Activated gamma-delta T cell treated with Interleukin-2 at 50 U/mL for 16 hours (primary cell): ENCODE measurements at places on chromosomes 1 and 21.

DNA sequence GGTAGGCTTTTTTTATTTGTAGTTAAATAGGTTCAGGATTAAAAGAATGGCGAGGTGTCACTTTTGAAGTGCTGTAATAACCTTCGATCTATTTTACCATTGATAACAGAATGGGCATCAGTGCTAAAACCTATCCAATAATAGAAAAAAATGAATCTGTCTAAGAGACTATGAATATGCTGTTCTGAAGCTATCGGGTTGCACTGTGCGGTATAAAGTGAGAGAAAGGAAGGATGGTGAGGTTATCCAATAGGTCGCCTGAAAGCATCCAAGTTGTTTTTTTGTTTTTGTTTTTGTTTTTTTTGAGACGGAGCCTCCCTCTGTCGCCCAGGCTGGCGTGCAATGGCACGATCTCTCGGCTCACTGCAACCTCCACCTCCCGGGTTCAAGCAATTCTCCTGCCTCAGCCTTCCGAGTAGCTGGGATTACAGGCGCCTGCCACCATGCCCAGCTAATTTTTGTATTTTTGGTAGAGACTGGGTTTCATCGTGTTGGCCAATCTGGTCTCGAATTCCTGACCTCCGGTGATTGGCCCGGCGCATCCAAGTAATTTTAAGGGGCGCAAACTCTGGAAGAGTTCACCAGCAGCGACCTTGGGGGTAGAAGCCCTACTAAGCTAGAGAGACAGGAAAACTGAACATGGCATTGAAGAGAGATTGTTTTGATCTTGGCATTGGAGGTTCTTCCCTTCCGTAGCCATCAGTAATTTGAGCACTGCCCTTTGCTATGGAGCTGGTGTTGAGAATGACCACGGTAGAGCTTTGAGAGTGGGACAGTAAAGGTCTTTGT is 8.7 kb upstream of the MDM4 start:
- no peak for DNase-seq

DNA sequence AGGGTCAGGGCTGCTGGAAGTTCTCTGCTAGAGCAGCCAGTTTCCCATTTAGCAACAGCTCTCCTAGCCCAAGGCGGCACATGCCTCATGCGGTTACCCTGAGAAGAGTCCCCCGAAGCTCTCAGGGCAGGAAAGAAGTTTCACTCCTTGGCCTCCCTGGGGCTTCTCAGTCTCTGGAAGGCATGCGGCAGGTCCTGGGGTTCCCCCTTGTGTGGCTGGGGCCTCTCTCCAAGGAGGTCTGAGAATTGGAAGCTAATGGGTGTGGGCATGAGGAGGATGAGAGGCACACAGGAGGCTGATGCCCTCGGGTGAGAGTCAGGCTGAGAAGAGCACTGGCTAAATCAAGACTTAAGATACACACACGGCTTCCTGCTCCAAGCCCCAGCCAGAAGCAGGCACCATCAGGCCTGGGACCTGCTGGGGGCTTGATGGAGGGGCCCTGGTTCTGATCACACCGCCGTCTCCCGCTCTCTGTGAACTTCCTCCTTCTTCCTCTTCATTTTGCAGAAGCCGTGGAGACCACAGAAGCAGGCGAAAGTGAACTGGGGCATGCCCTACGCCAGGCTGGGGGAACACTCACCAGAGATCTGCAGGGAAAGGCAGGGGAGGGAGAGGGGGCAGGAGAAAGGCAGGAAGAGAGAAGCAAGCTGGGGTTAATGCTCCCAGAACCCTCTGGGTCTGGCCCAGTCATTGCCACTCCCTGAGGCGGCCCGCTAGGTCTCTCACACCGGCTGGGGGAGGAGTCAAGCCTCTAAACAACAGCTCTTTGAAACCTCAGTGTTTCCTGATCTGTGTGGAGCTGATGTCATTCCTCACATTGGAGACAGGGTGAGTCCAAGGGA is 15.1 kb downstream of the BLACAT1 start:
- DNase-seq = peak; percentile 72

DNA sequence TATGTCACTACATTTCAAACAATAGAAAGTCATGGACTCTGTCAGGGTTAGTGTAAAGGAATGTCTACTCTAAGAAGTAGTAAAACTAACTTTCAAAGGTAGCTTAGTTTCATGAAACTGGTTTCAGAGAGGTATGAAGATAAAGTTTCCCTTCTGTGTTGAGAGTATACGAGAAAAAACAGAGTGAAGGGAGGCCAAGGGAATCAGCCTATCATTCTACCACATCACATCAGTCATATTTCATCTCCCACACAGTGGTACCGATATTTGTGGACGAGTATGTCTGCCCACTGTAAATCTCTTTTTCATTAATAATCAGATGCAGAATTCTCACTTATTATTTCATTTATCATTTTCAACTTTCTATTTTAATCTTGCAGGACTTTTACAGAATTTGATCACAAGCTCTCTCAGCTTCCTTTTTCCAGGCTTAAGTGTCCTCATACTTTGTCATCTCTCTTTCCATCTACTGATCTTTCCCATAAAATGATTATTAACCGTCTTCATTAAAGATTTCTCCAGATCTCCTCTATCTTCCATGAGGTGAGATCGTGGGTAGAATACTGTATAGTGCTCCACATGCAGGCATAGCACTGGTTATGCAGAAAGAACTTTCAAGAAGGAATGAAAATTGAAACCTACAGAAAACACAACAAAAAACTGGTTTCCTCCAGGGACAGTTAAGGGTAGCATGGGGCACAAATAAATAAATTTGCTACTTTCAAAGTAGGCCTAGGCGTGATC is 11.5 kb upstream of the IFI16 start:
- no peak for DNase-seq

DNA sequence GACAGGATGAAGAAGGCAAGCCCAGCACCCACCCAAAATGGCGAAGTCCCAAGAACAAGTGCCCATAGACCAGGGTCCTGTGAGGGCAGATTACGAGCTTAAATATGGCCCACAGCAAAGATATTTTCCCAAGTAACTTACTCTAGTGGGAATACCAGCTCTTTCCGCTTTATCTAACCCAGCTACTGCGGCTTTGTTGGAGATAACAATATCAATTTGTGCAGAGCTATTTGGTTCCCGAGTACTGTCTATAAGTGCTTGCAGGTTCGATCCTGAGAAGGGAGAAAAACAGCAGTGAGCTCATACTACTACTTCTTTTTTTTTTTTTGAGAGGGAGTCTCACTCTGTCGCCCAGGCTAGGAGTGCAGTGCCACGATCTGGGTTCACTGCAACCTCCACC is 14.3 kb upstream of the DNAJC28 start:
- DNase-seq = no peak

DNA sequence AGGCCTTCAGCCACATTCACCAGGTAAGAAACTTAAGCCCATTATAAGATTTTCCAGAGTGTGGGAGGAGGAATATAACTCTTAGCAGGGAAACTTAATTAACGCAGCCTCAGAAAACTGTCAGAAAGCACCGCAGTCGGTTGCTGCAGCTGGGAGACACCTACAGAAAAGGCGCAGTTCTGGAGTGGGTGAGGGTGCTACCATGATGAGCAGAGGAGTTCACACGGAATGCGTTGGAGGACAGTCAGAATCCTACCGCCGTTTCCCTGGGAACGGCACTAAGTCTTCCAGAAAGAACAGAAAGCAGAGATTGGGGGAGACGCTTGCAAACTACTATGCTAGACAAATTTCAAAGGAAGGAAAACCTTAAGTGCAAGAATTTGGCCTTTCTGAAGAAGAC is 6.4 kb downstream of the ACTN2 start:
- DNase-seq = no peak

DNA sequence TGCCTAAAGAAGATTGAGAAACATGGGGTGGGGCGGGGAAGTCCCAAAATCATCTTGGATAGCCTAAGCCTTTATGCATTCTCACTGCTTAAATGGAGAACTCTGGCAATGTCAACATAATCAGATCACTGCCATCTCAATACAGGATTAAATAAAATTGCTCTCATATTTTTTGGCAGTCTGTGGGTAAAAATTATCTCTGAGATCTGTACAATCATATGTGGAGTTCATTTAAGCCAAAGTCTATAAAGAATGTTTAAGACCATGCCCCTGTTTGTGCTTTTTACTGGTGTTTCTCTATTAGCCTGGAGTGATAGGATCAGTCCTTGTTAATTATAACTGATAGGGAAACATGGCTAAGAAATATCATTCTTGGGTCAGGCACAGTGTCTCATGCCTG is 136.3 kb downstream of the GPR52 start:
- no peak for DNase-seq

DNA sequence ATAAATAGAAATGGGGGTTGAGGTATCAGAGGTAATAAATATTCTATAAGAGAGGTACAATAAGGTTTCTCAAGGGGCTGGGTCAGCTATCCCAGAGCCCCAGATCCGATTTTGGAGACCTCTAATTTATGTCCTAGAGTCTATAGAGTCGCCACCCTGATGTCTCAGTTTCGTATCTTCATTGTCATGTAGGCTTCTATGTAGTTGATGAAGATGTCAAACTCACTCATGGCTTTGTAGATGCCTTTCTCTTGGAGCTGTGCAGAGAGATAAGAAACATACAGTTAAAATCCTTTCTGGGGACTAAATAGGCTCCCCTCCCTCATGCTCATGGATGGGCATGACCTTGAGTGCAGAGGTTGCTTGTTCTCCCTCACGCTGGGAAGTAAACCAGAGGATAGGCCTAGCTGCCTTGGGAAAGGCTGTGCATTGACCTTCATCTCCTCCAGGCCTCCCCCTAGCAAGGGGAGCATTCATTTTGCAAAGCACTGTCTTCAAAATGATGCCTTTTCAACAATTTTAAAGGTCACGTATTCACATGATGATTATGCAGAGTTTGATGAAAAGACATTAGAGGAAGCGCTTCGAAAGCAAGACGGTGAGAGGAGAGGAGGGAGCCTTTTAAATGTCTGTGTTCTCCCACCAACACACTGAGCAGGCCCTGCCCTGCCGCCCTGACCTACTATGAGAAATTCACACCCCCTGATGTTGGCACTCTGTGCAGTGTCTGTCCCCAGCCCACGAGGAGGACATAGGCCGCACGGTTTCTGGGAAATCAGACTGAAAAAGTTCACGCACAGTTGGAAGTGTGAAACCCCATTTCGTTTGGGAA is 1.9 kb upstream of the IL19 start:
- no peak for DNase-seq

GRCh38 chr1:111739194-111739924 is at the start of gene INKA2:
INKA2 (minus strand) TSS chr1:111739395; CDS start chr1:111739242, 153 bp downstream.
- DNase-seq = peak; percentile 54

DNA sequence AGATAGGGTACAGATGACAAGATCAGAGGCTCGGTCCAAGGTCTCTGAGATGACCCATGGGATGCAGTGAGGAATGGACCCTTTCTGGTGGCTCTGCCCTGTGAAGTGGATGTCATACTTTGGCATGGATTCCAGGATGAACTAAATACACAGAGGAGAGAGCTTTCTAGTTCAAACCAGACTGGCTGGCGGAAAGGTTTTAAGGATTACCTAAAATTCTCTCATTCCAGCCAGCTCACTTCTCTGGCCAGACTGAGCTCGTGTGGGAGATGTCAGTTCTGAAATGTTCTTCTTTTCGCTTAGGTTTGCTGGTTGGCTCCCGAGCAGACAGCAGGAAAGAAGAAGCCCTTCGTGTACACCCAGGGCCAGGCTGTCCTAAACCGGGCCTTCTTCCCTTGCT is 6.2 kb downstream of the RNPEP start:
- no peak for DNase-seq

- DNase-seq = peak; percentile 43
Measured at GRCh38 chr1:179883745-179884138, 1.7 kb downstream of the TOR1AIP1 start.

- DNase-seq = no peak
Measured at GRCh38 chr1:164635803-164636731, 77.1 kb downstream of the PBX1 start.

DNA sequence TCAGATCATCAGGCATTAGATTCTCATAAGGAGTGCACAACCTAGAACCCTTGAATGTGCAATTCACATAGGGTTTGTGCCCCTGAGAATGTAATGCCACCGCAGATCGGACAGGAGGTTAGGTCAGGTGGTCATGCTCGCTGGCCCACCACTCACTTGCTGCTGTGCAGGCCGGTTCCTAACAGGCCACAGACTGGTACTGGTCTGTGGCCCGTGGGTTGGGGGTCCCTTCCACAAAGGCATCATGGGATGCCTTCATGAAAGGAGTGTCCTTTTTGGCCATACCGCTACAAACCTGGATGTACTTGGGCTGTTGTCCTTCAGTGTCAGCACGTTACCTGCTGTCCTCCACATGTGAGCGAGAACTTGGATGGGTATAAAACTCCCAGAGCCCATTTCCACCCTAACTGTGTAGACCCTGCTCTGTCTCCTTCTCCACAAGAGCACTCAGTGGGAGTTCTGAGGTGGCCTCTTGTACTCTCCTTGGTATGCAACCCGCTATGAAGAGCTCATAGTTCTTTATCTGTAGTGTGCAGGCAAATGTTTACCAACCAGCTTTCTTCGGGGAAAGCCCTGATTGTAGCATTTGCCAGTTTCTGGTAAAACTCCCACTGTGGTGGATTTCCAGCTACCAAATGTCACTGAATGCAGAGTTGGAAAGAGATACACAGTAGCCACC is 41.7 kb upstream of the SLC19A1 start:
- no peak for DNase-seq

DNA sequence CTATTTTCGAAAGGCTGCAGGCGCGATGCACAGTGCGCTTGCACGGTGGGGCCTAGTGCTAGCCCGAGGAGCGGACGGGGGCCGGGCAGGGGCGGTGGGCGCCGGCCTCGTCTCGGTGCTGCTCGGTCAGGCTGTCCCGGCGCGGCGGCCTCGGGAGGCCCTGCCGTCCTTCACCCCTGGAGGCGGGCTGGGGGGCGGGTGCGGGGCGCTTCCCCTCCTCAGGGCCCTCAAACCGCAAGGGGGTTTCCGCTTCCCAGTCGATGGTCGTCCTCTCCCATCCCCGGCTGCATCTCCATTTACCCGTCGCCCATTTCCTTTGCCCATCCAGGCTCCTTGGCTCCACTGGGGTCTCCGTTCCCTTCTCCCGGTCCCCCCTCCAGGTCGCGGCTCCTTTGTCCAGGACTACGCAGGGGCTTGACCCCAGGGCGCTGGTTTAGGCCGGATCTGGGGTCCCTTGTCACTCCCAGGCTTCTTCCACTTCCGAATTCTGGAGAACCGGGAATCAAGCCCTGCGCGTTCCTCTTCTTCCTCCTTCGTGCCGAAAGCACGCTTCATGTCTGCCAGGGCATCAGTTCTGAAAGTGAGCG is 196.3 kb upstream of the LMO4 start:
- DNase-seq = no peak

- DNase-seq = no peak
Measured at GRCh38 chr1:204350857-204351573, 8.7 kb downstream of the PLEKHA6 start.

- no peak for DNase-seq
Measured at GRCh38 chr1:232413674-232414073, 216.3 kb downstream of the SIPA1L2 start.

DNA sequence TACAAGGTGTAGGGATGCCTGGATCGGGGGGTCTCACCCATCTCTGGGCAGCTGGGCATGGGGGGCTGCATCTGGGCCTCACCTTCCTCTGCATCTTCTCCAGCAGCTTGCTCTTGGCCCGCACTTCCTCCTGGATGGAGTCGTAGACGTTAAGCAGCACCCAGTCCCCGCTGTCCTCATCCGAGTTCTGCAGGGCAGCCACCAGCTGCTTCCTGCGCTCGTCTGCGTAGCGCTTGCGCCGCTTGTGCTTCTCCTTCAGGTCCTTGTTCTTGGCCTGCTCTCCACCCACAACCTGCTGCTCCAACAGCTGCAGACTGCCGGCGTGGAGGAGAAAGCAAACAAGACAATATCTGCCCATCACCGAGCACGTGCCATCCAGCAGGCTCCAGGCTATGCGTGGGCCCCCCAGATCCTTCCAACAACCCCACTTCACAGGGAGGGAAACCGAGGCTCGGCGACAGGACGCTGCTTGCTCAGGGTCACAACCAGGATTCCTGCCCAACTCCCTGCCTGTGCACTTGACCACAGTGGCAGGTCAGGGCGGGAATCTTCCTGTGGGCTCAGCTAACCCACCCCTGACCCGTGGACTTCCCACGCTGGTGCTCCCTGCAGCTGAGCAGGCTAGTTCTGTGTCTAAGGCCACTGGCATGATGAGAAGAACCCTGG is 21.5 kb upstream of the DDOST start:
- DNase-seq = no peak
